ENCODE measurements at places on chromosomes 16 and 17.

- DNase-seq, result peak; percentile 87
Observed at GRCh38 chr16:30921748-30922419, 1.5 kb upstream of the FBXL19 start.

DNA sequence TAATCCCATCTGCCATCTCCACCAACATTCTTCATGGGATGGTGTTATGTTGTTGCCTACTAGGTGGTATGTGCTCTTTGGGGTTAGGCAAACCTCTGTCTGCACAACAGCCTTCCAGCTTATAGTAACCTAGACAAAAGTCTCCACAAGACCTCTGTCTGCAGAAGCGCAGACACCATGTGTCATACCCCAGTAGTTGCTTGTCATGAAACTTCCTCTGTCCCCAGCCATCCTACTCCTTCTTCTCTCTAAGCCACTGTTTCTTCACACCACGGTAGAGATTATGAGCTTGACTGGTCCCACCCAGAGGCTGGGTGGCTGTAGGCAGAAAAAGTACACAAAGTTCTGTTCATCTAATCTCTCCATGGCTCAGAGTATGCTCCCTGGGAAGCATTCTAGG, 100.3 kb downstream of the MAF start:
- no peak for DNase-seq

DNA sequence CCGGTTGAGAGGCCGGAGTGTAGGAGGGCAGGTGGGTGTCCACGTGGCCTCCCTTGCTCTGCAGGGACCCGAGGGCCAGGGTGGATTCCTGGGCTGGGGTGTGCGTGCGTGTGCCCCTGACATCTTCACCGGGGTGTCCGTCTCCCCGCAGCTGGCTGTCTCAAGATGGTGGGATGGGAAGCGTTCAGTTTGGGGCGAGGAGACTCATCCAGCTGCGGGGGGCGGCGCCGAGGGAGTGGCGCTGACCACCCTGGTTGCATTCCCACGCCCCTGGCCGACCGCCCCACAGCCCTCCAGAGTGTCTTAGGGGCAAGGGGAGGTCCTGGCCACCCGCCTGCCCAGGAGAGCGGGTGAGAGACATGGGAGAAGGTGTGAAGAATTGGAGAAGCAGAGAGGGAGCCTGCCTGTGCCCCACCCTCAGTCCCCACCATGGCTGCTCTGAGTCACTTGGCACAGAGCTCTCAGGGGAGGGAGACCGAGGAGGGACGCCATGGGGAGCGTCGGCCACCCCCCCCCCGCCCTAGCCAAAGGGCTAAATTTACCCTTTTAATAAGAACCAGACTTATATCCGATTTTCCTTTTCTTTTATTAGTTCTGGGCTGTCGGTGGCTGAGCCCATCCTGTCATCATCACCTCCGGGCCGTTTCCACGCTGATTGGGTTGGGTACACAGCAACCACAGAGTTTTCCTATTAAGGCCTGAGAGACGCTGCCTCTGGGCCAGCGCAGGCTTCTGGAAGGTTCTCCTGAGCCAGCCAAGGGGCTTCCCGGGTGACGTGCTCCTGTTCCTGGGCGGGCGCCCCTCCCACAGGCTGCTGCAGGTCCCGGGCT, 22.0 kb downstream of the BAHCC1 start:
- DNase-seq, result no peak

DNA sequence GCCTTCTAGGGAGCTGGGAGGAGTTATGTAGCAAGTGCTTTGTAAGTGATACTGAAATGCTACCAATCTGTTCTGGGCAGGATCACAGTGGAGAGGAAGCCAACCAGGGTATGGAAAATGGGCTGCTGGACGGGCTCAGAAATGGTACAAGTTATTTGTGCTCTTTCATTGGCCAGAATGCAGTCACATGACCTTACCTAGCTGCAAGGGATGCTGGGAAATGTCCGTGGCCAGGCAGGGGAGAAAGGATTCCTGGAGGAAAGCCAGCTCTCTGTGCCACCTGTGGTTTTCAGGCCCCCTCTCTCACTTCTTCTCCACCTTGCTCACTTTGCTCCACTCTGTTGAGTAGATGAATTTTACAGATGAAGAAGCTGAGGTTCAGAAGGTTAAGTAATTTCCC, 4.8 kb downstream of the EEF2K start:
- DNase-seq, result no peak

GRCh38 chr16:61879306-61879705, 156.9 kb downstream of the CDH8 start:
- no peak for DNase-seq

DNA sequence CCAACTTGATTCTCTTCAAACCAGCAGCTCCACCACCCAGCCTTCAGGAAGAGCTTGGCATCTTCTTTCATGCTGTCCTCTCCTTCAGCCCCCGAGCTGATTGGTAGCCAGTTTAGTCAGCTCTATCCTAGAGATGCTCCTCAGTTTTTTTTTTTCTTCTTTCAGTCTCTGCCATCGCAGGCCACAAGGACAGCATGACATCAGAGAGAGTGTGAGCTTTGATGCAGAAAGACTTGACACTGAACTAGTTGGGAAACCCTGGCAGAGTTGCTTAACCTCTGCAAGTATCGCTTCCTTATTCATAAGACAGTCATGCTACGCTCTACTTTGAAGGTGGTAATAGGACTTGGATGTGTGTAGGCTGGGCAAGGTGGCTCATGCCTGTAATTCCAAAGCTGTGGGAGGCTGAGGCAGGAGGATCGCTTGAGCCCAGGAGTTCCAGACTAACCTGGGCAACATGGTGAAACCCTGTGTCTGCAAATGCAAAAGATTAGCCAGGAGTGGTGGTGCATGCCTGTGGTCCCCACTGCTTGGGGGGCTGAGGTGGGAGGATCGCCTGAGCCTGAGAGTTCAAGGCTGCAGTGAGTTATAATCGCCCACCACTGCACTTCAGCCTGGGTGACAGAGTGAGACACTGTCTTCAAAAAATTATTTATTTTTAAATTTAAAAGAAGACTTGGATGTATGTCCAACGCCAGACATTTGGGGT, 2.6 kb downstream of the CD300LB start:
- DNase-seq, result no peak

Measured in activated CD4-positive, alpha-beta T cell treated with anti-CD3 and anti-CD28 coated beads, Interleukin-2, amount 50 U/mL, for 1 hour (primary cell).